Skin of body (tissue), 3 donors: ENCODE measurements at places on chromosomes 3 and 15. TPM values are rescaled to one million over a fixed set of nuclear protein-coding genes. Genes with fewer than 3 reads are reported as not detected.

GRCh38 chr3:188326968-188327367, 173.0 kb downstream of the LPP start:
- no peak for DNase-seq

GRCh38 chr15:90497912-90498311, 31.8 kb upstream of the CRTC3 start:
- no peak for DNase-seq

CAV3 gene
- total RNA-seq, result 16.4 TPM

DNA sequence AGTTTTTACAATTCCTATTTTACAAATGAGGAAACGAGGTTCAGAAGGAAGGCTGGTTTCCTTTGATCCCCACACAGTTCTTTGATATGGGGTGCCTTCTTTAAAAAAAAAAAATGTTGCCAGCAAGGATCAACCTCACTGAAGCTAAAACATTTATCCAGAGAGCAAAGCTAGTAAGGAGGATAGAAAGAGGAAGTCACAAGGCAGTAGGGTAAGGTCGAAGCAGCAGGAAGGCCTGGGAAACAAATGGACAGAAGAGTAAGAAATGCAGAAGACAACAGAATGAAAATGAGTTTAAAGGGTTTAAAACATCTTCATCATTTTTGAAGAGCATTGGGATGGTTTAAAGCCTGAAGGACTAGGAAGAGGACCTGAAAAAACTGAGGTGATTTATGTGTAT, 30.6 kb upstream of the CP start:
- DNase-seq, result no peak

HES1 gene
- total RNA-seq, result 53.8 TPM

DNA sequence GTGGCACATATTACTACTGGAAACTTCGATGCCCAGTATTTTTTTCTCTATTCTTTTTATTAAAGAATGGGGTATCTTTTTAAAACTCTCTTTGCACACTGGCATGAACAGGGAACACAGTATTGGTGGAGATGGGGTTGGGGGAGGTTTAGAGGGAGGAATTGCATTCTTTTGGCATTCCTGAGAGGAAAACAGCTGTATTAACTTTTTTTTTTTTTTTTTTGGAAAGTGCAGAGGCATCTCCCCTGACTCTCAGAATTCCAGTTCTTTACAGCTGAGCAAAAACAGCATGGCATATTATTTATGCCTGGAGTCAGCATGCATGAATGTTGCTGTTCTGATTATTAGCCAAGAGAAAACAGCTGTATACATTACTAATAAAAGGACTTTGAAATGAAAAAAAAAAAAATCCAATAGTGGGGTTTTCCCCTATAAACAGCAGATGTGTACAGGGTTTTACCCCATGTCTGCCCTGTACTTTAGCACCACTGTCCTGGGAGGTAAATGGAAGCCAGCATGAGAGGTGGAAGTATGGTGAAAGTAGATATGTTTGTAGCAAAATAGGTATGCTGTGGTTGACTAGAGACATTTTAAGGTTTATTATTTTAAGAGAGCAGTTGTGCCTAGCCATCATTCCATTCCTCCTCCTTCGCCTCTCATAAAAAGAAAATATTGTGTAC, 132.2 kb downstream of the FNDC3B start:
- no peak for DNase-seq

GRCh38 chr15:35186346-35186745, 101.3 kb upstream of the NANOGP8 start:
- DNase-seq, result no peak

DNA sequence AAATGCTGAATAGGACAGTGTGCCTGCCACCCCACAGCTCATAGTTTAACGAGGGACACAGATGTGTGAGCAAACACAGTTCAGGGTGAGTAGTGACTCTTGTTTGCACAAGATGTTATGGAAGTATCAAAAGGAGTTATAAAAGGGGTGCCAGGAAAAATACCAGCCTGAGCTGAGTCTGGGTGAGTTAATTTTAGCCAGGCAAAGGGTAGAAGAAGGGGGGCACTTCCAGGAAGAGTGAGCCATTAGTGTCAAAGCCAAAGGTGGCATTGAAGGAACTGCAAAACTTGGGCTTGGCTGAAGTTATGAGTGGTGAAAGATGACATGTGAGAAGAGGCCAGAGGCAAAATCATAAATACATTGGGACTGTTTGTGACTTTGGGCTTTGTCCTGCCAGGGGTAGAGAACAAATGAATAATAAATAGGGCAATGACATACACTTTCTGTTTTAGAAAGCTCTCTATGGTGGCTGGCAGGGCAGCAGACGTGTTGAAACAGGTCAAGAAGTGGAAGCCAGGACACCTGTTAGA, 1.9 kb upstream of the SPPL2A start:
- no peak for DNase-seq

DNA sequence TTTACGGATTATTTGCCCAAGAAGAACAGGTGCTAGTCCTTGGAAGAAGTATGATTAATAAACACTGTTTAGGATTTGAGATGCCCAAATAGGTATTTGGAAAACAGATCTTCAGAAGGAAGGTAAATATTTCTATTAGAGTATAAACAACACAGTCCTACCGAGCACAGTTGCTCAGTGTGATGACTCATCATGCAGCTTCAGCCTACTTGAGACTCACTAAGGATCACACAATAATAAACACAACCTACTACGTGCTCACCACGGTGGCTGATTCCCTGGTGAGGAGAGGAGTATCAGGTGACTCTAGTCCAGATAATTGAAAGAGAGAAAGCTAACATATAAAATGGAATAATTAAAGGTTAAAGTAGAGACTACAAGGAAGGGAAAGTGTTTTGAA, 72.0 kb downstream of the PDZRN3 start:
- no peak for DNase-seq

DNA sequence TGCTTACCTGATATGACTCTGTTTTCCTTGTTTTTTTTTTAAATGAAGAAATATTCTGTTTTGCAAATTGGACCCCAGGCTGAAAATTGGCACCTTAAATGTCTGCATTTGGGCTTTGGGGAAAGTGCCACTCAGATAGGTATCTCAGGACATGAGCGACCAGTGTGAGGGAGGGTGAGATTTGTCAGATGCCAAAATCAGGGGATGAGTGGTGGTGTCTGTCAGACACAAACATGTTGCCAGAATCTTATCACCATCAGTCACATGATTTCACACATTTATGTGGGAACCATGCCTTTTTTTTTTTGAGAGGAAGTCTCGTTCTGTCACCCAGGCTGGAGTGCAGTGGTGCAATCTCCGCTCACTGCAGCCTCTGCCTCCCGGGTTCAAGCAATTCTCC, 75.6 kb upstream of the OSBPL11 start:
- DNase-seq, result no peak

GRCh38 chr3:33355611-33356010, 78.4 kb downstream of the FBXL2 start:
- DNase-seq, result no peak

DNA sequence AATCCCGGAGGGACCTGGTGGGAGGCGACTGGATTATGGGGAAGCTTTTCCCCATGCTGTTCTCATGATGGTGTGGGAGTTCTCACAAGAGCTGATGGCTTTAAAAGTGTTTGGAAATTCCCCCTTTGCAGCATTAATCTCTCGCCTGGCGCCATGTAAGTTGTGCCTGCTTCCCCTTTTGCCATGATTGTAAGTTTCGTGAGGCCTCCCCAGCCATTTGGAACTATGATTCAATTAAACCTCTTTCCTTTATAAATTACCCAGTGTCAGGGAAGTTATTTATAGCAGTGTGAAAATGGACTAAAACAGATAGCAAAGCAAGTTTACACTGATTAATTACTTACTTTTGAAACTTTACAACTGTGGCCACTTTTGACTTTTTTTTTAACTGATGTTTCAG, 10.6 kb upstream of the U2SURP start:
- no peak for DNase-seq

DNA sequence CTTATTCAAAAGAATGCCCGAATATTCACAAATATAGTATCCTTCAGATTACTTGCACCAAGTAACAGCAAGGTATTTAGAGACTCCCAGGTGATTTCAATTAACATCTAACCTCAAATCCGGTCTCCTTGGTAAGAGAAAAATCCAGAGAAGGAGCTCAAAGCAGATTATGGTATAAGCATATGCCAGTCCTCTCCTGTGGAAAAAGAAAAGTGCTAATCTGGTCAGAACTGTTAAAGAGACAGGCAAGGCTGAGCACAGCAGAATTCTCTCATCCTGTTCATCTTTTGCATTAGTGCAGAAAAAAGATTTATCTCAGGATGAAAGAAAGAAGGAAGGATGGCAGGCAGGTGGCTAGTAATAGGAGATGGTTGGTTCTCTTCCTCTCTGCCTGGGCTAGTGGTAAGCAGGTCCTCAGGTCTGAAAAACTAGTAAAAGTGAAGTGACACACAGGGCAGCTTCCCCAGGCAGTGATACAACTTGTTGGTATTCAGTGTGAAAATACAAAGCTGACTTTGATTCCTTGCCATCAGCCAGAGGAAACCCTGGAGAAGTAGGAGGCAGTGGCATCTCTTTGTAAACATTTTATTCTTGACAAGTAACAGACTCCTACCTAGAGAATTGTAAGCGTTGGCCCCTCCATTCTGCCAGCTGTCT, 14.2 kb downstream of the ATXN7 start:
- no peak for DNase-seq

CAMKV gene
- 0.89 TPM for total RNA-seq

GRCh38 chr3:127746400-127747057, 73.8 kb downstream of the ABTB1 start:
- DNase-seq, result no peak

DNA sequence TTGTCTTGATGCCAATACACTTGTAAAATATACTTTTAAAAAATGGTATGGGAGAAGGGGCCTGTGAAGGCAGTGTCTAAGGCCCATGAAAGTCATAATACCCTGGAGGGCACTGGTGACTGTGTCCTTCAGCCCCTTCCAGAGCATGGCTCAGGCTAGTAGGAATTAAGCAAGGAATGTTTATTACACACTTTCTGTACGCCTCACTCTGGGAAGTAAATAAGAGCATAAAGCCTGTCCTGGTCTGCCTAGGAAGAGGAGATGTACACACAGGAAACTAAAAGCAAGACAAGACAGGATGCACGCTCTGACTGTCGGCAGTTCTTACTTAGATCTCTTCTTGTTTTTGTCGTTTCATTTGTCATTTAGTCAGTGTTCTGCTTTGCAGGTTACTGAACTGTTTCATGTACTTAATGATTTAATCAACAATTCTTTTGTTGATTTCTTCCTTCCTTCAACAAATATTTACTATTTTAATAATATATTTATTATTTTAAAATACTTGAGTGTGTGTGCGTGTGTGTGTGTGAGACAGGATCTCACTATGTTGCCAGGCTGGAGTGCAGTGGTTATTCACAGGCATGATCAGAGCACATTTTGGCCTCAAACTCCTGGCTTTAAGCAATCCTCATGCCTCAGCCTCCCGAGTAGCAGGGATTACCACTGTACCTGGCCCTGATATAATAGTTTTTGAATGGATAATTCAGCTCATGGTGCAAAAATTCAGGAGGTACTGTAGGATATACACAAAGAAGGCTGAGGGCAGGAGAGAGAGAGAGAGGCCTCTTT, 9.0 kb upstream of the SMAD6 start:
- no peak for DNase-seq

GRCh38 chr15:44441095-44441501, 13.7 kb downstream of the CTDSPL2 start:
- no peak for DNase-seq

DNA sequence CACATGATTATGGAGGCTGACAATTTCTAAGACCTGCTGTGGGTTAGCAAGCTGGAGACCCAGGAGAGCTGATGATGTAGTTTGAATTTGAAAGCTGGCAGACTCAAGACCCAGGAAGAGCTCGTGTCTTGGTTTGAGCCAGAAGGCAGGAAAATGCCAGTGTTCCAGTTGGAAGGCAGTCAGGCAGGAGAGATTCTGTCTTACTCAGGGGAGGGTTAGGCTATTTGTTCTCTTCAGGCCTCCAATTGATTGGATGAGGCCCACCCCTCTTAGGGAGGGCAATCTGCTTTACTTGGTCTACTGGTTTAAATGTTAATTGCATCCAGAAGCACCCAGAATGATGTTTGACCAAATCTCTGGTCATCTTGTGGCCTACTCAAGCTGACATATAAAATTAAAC, 40.4 kb upstream of the IGF2BP2 start:
- DNase-seq, result no peak

GRCh38 chr3:98884675-98885371, 16.7 kb downstream of the DCBLD2 start:
- no peak for DNase-seq

ACOX2 gene
- total RNA-seq, result 15.8 TPM

PYDC2 gene
- total RNA-seq, result not detected

- peak; percentile 12 for DNase-seq
These were observed 9.4 kb downstream of the SNX1 start for GRCh38 chr15:64105113-64105704.

GRCh38 chr15:34799149-34800101, 4.1 kb upstream of the ACTC1 start:
- peak; percentile 12 for DNase-seq

GRCh38 chr15:83846847-83847246, 192.9 kb downstream of the ADAMTSL3 start:
- DNase-seq, result peak; percentile 63

- DNase-seq, result no peak
These were observed 64.3 kb downstream of the KLF13 start for GRCh38 chr15:31390777-31391486.

DNA sequence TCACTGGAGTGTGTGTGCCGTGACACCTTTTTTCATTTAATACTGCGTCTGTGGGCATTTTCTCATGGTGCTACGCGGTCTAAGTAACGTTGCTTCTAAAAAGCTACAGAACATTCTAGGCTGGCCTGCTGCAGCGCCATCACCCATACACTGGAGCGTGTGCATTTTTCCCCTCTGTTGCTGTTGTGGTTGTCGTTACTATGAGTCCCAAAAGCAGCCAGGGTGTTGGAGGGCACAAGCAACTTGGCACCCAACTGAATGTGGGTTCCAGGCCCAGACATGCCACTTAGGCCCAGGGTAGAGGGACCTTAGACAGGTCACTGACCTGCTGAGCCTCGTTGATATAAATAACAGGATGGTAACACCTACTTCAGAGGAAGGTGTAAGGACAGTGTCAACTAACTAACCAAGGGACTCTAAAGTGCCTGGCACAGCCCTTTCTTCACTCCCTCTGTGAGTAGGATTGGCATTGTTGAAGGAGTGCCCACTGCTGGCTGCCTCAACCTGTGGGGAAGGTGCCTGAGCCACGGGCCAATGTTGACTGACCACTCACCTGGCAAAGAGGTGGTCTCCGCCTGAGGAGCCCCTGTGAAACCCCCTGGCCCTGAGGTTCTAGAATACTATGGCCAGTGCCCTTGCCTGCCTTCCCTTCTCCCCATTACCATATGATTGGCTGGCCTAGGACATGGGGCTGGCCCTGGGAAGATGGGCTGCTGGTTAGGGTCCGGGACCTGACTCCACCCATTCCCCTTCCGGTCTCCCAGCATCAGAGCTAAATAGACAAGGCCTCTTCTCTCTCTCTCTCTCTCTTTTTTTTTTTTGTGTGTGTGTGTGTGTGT, 3.5 kb downstream of the CSK start:
- no peak for DNase-seq

DNA sequence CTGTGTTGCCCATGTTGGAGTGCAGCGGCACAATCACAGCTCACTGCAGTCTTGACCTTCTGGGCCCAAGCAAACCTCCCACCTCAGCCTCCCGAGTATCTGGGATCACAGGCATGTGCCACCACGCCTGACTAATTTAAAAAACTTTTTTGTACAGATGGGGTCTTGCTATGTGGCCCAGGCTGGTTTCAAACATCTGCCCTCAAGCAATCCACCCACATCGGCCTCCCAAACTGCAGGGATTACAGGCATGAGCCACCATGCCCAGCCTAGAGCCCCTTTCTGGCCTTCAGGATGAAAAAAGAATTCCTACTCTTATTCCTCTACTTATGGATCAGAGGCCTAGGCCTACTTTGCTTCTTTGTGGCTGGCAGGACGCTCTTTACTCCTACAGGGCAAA, 39.6 kb downstream of the CHAC1 start:
- DNase-seq, result no peak

- no peak for DNase-seq
These were observed 7.9 kb upstream of the WDR6 start for GRCh38 chr3:48999085-48999858.
